NCI-H1105 treated with DMSO at 0.1 percent for 48 hours (cell line): ENCODE measurements at places on chromosomes 6 and 20.
A peak's percentile ranks its signal among the peaks of the same experiment; 100 is the strongest.

DNA sequence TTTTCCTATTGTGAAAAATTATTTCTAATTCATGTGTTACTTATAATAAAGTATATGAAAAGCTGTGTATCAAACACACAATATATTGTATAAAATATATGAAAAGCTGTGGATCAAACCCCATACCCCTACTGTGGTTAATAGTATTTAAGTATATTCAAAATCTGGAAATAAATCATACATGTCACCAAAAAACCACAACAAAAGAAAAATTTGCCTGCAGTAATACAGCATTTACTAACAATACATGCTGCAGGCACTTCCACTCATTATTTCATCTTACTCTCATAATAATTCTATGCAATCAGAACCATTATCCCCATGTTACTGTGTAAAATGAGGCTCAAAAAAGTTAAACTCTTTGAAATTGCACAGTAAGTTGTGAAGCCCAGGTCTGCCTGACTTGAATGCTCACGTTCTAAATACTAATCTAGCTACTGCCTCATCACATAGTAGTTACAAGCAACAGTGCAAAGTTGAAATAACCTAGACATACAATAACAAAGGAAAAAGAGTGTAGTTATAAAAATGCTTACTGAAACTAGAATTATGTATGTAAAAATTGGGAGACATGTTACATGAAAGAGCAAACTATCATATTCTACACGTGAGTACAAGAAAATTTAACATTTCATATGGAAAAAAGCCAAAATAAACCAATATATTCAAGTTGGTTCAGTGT lies 61.7 kb downstream of the FAM217A start:
- DNase-seq, result peak; percentile 25

DNA sequence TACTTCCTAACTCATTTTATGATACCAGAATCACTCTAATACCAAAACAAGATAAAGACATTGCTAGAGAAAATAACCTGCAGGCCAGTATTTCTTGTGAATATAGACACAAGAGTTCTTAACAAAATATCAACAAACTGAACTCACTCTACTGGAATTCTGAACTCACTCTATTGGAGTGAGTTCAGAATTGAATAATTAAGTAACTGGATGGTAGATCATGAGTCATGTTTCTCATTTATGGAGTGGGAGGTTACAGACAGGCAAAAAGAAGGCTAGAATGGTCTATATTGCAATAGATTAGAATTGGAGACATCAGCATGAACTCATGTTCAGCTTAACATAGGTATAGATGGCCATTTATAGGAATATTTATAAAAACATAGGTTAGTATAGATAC lies 26.6 kb upstream of the C6orf58 start:
- DNase-seq, result no peak

GRCh38 chr6:115766745-115767462 lies 293.8 kb downstream of the FRK start:
- DNase-seq, result no peak

- no peak for DNase-seq
These were observed 32.1 kb upstream of the ASIP start for GRCh38 chr20:34209111-34209510.

DNA sequence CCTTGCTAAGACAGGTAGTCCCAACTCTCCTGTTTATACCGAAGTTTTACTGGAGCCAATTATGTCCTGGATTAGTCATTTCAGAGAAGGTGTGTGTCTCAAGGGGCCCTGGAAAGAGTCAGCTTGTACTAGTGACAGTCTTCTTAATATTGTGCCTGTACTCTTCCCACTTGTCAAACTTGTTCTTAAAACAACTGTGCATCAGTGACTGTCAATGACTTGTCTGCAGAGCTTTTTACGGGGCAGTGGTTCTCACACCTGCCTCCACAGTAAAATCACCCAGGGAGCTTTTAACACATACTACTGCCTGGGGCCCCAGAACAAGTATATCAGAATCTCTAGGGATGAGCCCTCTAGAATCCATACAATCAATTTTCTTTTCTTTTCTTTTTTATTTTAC lies 28.4 kb upstream of the GLP1R start:
- no peak for DNase-seq

DNA sequence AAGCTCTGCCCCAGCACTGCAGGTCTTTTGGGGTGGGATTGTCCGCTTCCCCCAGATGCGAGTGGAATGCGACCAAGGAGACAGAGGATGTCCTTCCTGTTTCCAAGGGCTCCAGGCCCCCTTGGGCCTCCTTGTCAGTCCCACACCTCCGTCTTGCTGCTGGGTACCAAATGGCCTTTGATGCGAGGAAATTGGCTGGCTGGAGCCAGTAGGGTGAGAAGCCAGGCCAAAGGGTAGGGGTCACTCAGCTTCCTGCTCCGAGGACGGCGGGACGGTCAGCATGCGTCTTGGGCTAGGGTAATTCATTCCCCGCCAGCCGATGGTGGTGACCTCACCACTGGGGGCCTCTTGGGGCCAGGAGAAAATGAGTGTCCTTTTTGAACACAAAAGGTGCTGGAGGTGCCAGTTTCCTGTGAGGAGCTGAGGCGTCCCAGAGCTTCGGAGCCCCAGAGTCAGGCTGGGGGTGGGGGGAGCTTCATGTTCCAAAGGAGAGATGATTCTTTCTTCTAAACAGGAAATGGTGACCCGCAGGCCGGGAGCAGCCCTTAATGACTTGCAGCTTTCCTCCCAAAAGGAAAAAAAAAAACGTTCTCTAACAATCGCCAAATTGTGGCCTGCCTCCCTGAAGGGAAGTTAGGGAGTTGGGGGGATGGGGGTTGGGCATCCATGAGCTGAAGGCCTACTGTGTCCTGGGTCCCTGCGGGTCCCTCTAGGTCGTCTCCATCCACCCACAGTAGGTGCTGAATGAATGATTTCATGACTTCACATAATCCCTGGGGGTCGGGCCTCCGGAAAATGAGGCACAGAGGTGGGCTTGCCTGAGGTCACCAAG lies 6.7 kb downstream of the SNAI1 start:
- DNase-seq, result no peak

GRCh38 chr20:35571555-35571954 lies 29.7 kb downstream of the ERGIC3 start:
- no peak for DNase-seq

GRCh38 chr6:87658516-87658915 lies 43.5 kb downstream of the AKIRIN2 start:
- DNase-seq, result no peak

DNA sequence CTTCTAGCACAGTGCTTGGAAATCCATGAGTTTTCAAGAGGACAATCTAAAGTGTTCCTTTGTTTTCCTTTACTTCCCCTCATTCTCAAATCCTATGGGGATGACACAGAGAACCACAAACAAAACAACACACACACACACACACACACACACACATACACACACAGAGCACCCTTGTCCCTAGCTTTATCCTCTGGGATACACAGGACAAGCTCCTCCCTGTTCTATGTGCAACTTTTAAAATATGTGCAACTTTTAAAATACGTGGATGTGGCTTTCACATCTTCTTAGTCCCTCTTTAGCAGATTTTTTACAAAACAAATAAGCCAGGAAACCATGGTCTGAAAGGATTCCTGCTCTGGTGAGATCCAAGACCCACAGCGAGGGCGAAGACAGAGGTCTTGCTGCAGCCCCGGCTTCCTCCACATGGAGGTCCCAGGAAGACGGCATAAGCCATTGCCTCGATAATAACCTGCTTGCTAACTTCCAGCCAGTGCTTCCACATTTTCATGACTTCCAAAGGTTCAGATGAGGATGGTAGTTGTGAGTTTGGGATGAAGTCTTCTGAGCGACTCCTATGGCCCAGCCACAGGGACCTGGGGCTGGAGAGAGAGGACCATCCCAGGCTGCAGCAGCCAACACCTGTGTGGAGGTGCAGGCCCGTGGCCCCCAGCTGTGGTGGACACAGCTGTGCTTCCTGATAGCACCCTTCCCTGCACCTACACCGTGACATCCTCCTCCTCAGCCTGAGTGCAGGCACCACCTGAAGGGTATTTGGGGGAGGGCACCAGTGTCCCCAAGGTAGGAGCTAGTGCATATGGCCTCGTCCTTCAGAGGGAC lies 62.8 kb upstream of the CD93 start:
- DNase-seq, result no peak

DNA sequence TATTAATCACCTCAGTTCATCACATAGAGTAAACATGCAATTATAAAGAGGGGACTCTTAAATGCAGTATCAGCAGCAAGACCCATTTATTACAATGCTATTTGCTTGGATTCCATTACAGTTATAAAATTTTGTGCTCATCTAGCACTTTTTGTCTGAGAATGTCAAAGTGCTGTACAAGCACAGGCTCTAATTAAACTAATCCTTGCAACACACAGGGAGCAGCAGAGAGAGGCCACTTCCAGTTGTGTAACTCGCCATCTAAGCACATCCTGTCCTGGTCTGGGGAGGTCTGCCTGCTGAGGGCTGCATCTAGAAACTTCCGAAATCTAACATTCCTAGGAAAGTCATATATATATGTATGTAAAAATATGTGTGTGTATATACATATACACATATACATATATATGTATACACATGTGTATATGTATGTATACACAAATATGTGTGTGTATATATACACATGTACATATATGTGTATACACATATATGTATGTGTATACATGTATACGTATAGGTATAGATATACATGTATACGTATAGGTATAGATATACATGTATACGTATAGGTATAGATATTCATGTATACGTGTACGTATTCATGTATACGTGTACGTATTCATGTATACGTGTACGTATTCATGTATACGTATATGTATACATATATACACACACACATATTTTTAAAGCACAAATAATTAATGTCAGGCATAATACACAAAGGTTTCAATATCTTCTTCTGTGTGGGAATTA lies 136.4 kb upstream of the JARID2 start:
- no peak for DNase-seq

GRCh38 chr6:106509420-106510089 lies 119.7 kb downstream of the RTN4IP1 start:
- DNase-seq, result no peak

GRCh38 chr6:71080826-71081225 lies 124.0 kb upstream of the B3GAT2 start:
- DNase-seq, result no peak

- DNase-seq, result no peak
These were observed 27.5 kb downstream of the CAPN11 start for GRCh38 chr6:44185953-44186634.
